Frontal cortex (tissue), 4 donors: ENCODE measurements at places on chromosomes 1 and 21. TPM values are rescaled to one million over a fixed set of nuclear protein-coding genes. Genes with fewer than 3 reads are reported as not detected.

Gene CD247
- 1.2 TPM for total RNA-seq

Gene NOS1AP
- total RNA-seq, result 4.9 TPM

Gene THEM5
- not detected for total RNA-seq

Gene CA14
- total RNA-seq, result 0.41 TPM
